ENCODE measurements at places on chromosomes 5 and 9.

- no peak for DNase-seq
Measured at GRCh38 chr9:112917047-112917986, 26.6 kb upstream of the SLC46A2 start.

DNA sequence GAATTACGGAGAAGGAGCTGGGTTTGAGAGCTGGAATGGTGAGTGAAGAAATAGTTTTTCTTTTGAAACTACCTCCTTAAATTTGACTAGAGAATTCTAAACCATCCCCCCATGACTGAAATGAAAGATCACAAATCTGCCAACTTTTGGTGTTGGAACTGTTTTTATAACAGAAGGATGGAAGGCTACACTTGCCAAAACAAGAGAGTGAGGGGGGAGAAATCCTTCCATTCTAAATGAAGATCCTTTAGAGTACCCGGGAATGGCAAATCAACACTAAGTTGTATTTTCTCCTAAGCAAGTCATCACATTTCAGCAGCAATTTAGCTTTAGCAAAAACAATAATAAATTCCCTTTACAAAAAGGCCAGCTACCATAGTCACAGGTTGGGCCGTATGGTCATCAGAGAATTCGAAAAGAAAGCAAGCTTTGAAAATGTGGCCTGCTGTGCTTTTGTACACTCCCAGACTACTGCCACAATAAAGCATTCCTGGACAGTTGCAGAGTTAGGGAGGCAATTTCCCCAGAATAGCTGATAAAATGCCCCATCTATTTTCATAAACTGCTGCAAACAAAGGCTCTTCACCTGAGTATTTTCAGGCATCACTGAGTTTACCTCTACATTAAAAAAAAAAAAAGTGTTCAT, 25.0 kb upstream of the FREM1 start:
- no peak for DNase-seq

- DNase-seq, result no peak
Measured at GRCh38 chr5:344668-345067, 23.2 kb downstream of the AHRR start.

DNA sequence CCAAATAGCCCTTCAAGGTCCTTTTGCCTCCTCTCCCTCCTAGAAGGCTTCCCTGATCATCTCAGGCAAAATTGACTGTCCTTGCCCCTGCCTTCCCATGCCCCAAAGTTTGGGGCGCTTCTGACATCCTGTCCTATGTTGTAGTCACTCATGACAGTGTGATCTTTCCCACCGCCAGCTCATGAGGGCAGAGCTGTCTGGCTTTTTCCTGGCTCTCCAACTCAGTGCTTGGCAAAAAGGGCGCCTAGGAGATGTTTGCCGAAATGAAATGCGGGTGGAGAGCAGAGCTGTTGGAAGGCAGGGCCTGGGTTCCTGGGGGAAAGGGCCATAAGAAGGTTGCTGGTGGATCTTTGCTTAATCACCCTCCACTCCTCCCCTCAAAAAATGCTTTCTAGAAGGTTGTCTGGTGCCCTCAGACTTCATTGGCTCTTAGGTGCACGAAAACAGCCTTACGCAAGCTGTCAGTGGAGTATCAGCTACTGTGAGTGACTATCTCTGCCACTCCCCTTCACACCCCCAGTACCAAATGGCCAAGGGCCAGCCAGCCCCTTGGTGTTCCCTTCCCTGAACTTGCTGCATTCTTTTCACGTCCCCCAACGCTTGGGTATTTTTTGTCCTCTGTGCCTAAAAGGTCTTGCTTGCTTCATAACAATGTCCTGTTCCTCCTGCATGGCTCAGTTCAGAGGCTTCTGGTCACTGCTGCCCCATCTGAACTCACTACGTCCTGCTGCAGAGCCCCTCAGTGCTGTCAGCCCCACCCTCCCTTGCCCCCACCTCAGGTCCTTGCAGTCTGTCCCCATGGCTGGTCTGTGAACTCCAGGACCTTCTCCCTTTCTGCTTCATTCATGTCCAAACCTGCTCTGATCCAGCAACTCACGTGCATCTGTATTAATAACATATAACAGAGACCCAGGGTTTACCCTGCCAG, 2.6 kb upstream of the SLC25A51 start:
- no peak for DNase-seq

- DNase-seq, result no peak
Measured at GRCh38 chr9:4541856-4542255, 51.6 kb downstream of the SLC1A1 start.

GRCh38 chr9:138046641-138047301, 169.2 kb downstream of the CACNA1B start:
- no peak for DNase-seq

- peak; percentile 44 for DNase-seq
Measured at GRCh38 chr5:14946815-14947620, 75.4 kb upstream of the ANKH start.

GRCh38 chr9:127980060-127980705, 606 bp downstream of the EEIG1 start:
- no peak for DNase-seq

DNA sequence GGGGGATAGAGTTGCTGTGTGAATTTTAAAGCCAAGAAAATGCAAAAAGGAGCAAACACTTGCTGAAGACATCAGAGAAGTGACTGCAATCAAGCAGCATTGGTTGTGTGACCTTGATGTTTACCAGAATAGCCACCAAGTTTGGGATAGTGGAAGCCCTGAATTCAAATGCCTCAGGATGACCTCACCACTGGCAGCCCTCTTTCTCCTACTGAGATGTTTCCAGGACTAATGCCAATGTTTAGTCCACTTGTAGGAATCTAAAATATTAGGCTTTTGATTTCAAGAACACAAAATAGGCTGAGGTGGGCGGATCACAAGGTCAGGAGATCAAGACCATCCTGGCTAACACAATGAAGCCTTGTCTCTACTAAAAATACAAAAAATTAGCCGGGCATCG, 112.2 kb upstream of the NUDT12 start:
- peak; percentile 20 for DNase-seq

DNA sequence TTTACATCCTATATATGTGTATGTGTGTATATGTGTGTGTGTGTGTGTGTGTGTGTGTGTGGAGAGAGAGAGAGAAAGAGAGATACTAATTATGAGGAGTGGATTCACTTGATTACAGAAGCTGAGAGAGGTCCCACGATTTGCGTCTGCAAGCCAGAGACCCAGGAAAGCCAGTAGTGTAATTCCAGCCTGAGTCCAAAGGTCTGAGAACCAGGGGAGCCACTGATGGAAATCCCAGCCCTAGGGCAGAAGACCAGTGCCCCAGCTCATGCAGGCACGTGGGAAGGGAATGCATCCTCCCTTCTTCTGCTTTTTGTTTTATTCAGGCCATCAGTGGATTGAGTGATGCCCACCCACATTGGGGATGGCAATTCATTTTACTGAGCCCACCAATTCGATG, 74.8 kb downstream of the PCSK5 start:
- DNase-seq, result no peak

DNA sequence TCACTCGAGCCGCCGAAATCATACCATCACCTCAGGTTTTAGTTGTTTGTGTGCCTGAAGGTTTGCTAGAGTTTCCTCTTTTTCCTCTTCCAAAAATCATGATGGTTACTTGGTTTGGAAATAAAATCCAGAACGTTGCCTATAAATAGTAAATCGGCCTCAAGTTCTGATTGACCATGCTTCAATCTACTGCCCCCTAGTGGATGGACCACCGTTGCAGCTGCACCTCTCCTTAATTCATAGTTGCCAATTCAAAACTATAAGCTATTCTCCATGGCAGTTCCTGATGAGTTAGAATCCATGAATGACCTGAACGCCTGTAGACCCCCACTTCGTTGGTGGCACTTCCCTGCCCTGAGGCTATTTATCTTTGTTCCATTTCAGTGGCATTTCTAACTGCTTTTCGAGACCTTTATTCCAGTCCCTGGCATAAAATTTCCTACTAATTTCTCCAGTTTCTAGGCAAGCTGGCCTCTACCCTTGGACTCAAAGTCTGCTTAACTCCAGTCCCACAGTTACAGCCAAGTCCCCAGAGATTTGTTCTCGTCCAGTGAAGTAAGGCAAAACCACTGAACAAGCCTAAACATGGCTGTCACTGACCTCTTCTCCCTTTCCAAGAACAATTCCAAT, 422.6 kb downstream of the EFNA5 start:
- peak; percentile 33 for DNase-seq

- no peak for DNase-seq
Measured at GRCh38 chr9:27453860-27454553, 70.1 kb upstream of the IFNK start.

- no peak for DNase-seq
Measured at GRCh38 chr5:174626369-174626920, 97.9 kb upstream of the MSX2 start.

DNA sequence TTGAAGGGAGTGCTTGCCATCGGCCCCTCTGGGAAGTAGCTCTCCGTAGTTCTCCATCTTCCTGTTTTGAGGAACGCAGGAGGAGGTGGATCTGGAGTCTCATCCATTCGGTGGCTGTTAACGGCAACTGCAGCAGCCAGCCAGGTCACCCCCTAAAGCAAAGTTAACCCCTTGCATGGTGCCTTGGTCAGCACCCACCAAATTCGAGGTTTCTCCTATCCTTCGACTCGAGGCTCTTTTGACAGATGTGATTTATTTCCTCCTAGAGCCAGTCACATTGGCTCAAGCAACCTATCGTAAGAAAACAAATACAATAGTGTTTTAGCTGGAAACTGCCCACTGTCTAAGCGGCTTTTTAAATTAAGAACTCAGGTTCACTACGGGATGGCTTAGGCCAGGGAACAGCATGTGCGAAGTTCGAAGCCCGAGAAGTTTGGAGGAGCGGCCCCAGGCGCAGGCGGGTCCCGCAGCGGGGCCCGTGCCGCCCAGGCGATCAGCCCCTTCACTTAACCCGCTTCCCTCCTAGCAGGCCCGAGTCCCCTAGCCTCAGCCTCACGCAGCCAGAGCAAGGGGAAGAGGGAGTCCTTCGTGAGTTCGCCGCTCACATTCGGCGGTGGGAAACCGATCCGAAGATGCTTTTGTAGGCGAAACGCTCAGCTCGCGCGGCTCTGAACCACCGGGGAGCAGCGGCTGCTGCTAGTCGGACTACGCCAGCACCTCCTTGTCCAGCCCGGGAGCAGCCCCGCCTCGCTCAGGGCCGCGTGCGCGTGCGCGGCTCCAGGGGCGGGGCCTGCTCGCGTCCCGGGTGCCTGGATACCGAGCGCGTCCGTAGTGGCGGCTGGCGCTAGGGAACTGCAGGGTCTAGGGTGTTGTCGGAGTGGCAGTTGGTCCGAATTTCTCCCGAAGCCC, at the start of gene ROPN1L:
Gene ROPN1L (plus strand): TSS at position 797 of the 909 bp plus-strand sequence. CDS start 289 bp downstream, outside the sequence.
- peak; percentile 99 for DNase-seq

DNA sequence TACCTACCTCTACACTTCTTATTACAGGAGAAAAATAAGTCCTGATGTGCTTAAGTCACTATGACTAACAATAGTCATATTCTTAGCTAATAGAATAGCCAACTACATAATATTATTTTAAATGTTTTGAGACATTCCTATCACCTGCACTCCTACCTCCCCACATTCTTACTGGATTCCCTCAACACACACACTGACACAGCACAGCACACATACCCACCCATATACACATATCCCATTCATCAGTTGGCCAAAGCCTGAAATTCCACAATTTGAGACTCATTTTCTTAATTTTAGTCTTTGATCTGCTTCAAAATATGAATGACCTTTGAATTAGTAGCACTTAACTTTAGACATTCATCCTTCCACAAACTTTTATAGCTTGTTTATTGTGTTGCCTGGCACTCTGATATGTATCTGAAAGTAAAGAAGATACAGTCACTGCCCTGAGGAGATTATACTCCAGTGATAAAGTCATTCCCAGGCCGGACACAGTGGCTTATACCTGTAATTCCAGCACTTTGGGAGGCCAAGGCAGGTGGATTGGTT, 168.3 kb upstream of the RASA1 start:
- no peak for DNase-seq

DNA sequence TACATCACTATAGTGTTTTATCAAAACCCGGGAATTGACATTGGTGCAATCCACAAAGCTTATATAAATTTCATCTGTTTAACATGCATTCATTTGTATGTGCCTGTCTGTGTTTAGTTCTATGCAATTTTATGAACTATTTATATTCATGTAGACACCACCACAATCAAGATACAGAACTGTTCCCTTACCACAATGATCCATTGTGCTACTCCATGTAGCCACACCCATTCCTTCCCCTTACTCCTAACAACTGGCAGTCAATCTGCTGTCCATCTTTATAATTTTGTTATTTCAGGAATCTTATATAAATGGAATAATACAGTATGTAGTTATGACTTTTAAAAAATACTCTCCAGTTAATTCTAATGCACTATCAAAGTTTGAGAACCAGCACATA, 389.5 kb downstream of the HTR1A start:
- no peak for DNase-seq

DNA sequence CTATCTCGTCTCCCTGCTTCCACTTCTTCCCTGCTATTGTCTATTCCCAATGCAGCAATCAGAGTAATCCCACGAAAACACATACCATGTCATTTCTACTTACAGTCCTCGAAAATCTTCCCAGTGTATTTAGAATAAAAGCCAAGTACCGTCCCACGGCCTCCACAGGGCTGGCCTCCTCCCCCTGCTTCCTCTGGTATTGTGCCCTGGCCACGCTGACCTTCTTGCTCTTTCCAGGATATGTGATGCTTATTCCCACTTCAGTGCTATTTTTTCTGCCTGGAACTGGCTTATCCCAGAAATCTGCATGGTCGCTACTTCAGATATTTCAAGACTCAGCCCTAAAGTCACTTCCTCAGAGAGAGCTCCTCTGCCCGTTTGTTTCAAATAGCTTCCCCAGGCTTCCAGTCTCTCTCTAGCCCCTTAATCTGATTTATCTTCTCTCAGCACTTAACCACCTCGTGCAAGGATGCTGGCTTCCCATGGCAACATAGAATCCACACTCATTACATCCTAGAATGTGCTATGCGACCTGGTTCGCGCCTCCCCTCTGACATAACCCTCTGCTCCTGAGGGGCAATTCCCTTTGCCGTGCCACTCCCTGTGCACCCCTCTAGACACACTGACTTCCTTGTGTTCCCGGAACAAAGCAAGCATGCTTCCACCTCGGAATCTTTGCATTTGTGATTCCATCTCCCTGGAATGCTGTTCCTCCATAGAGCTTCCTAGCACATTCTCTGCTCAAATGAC, 365.9 kb downstream of the ZSWIM6 start:
- DNase-seq, result no peak

All from AG20443 (cell line).